Adrenal gland (tissue), 19 donors: ENCODE measurements at places on chromosomes 1 and 21. TPM values are rescaled to one million over a fixed set of nuclear protein-coding genes. Genes with fewer than 3 reads are reported as not detected.

KIF26B gene
- 2.2 TPM for total RNA-seq

GJB3 gene
- not detected for total RNA-seq

IFNLR1 gene
- total RNA-seq: 2.0 TPM

DNA sequence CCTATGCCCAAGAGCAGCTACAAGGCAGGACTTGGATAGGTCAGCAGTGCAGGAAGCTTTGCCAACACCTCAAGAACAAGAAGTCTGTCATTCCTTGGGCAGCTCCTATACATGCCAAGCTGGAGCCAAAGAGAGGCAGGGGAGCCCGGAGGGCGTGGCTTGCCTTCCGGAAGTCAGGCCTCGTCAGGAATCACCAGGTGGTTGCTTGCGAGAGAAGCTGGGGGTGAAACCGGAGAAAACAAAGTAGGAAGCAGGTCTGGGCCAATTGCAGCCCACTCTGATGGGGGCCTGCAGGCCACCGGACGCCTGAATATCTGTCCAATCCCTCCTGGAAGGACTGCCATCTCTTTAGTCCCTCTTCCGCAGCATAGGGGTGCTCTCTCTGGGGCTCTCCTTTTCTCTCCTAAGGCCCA lies 794 bp upstream of the FAM76A start:
- peak; percentile 21 for DNase-seq

DNA sequence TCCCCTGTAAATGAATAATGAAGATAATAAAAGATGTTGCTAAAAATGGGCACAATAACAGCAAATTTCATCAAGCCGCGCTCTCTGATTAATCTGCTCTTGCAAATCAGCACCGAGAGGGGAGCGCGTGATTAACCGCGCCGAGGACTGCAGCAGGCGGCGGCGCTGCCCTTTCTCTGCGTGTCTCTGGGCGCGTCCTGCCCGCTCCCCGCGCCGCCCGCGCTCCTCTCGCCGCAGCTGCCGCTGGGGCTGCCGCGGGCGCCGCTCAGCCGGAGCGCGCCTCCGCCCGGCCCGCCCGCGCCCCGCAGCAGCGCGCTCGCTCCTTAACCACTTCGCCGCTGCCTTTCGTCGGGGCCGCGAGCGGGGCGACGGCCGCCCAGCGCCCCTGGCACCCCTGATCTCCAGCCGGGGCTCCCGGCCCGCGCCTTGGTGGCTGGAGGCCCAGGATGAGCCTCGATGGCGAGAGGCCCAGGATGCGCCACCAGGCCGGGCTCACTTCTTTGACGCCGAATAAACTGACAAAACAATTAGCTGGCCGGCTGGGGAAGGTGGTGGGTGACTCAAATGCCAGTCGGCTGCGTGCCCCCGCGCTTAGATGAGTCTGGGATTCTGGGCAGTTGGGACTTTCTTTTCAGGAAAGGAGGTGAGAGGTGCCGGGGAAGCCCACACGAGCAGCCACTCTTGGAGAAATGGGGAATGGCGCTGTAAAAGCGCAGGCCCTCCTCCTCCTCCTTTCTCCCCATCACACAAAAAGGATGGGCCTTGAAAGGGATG lies 221.4 kb upstream of the PKN2 start:
- no peak for DNase-seq

DNA sequence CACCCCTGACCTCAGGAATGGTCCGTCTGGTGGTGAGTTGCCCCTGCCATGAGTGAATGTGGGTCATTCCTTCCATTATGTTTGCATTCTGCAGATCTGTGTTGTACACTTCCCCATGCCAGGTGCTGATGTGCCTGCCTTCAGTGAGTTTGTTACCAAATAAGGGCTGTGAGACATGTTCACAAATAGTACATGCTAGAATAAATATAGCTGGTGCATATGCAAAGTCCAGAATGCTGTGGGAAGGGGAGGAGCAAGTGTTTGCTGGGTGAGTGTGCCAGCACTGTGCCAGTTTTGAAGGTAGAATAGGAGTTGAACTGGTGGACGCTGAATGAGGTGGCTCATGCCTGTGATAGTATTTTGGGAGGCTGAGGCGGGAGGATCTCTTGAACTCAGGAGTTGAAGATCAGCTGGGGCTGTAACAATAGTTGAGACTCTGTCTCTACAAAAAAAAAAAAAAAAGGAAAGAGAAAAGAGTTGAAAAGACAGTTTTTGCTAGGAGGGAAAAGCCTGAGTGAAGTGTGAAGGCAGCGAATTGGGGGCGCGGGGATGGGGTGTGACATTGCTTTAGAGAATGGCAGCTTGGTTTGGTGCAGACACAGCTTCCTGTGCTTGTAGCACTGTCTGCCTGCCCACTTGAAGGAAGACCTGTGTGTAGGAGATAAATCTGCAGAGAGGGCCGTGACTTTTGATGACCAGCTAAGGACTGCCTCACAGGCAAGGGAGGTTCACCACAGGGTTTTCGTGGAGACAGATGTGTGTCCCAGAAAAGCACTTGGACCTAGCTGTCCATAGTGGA lies 61.1 kb downstream of the LGR6 start:
- DNase-seq: no peak

DNA sequence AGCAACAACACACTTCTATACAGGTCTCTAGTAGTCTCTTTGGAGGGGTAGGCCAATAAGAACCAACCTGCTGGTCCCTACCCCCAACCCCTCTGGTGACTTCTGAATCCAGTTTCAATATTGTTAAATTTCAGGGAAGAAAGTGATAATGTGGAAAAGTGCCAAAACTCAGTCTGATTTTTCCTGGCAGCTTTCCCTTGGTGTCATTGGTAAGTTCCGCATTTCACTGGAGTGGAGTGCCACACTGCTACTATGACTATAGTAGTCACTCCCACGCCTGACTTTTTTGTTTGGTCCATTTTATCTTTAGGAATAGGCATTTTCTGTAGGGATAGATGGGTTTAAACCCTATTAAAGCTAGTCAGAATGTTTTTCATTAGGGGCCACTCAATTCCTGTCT lies 5.7 kb upstream of the ARID1A start:
- DNase-seq: no peak
